ENCODE measurements at places on chromosomes 13 and 19. TPM values are rescaled to one million over a fixed set of nuclear protein-coding genes. Genes with fewer than 3 reads are reported as not detected.
A peak's percentile ranks its signal among the peaks of the same experiment; 100 is the strongest.

GRCh38 chr19:45172611-45173208 lies 5.3 kb downstream of the TRAPPC6A start:
- no peak overlapping the region for H3K4me3 ChIP-seq
- peaks cover 7% of the 10 kb centered on the region for H3K36me3 ChIP-seq
- no peak overlapping the region for H3K27ac ChIP-seq
- DNase-seq = no peak

GRCh38 chr19:2578391-2578890 lies 102.5 kb downstream of the GADD45B start:
- H3K27me3 ChIP-seq = no peaks in the 10 kb centered on the region
- no peak overlapping the region for H3K27ac ChIP-seq
- H3K4me3 ChIP-seq = no peak overlapping the region
- peaks cover 14% of the 10 kb centered on the region for H3K4me1 ChIP-seq
- DNase-seq = no peak
- H3K36me3 ChIP-seq = peaks cover 26% of the 10 kb centered on the region

GRCh38 chr19:55472463-55472862 lies 4.0 kb upstream of the ZNF628 start:
- H3K4me3 ChIP-seq = no peak overlapping the region
- no peaks in the 10 kb centered on the region for H3K27me3 ChIP-seq
- H3K27ac ChIP-seq = no peak overlapping the region
- peaks cover 17% of the 10 kb centered on the region for H3K4me1 ChIP-seq
- H3K36me3 ChIP-seq = peaks cover 2% of the 10 kb centered on the region

- DNase-seq = no peak
- peaks cover 6% of the 10 kb centered on the region for H3K4me1 ChIP-seq
- H3K36me3 ChIP-seq = no peaks in the 10 kb centered on the region
These were observed 20.3 kb downstream of the SPATA13 start for GRCh38 chr13:24180750-24181377.

GRCh38 chr13:113836768-113837559 lies 26.9 kb downstream of the GAS6 start:
- no peak overlapping the region for H3K4me3 ChIP-seq
- H3K27ac ChIP-seq = no peak overlapping the region
- H3K4me1 ChIP-seq = peaks cover 4% of the 10 kb centered on the region
- no peak for DNase-seq
- no peaks in the 10 kb centered on the region for H3K27me3 ChIP-seq

- no peak overlapping the region for H3K4me3 ChIP-seq
- no peaks in the 10 kb centered on the region for H3K4me1 ChIP-seq
- no peaks in the 10 kb centered on the region for H3K27me3 ChIP-seq
- no peaks in the 10 kb centered on the region for H3K36me3 ChIP-seq
These were observed 156.3 kb upstream of the TSHZ3 start for GRCh38 chr19:31505596-31505910.

- no peak overlapping the region for H3K27ac ChIP-seq
- no peaks in the 10 kb centered on the region for H3K27me3 ChIP-seq
- peaks cover 16% of the 10 kb centered on the region for H3K4me1 ChIP-seq
- H3K4me3 ChIP-seq = no peak overlapping the region
- H3K36me3 ChIP-seq = peaks cover 58% of the 10 kb centered on the region
These were observed 529 bp upstream of the ZNF418 start for GRCh38 chr19:57935731-57936130.

DNA sequence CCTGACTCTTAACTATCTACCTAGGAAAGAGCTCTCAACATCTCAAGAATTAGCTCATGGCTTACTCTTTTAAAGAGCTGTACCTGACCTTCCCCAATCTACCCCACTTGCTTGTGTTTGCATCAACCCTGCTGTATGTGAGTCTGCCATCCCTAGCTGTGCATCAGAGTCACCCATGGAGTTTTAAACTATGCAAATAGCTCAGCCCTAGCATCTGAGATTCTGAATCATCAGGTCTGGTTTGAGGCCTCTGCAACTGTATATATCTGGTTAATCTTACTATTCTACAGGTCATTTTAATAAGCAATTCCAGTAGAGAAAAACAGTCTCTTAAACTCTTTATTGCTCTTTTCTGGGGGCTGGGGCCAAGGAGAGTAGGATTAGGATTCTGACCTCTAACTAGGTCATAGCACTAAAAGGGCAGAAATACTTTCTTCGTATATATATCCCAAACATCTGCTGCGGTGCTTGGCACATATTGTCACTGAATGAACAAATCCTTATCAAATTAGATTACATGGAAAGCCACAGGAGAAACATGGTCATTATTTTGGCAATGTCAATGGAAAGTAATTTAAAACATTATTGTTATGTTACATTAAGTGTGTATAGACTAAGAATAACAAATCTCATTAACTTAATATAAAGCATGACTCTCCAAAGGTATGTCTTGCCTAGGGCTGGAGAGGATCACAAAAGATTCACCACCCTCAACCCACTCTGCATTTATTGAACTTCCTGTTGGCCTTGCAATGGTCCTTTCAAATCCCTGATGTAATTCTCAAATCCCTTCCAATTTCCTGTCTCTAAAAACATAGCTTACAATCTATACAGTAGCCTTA lies 232.2 kb downstream of the DACH1 start:
- no peak overlapping the region for H3K4me3 ChIP-seq
- H3K36me3 ChIP-seq = no peaks in the 10 kb centered on the region
- H3K27ac ChIP-seq = no peak overlapping the region
- H3K27me3 ChIP-seq = no peaks in the 10 kb centered on the region
- DNase-seq = no peak

GRCh38 chr19:57850553-57851017 lies 926 bp downstream of the ZNF587 start:
- no peaks in the 10 kb centered on the region for H3K27me3 ChIP-seq
- peak overlapping the region; percentile 95 for H3K4me3 ChIP-seq
- peaks cover 24% of the 10 kb centered on the region for H3K4me1 ChIP-seq
- peaks cover 31% of the 10 kb centered on the region for H3K36me3 ChIP-seq
- H3K27ac ChIP-seq = peak overlapping the region; percentile 93

- H3K36me3 ChIP-seq = no peaks in the 10 kb centered on the region
- peaks cover 54% of the 10 kb centered on the region for H3K27me3 ChIP-seq
- peaks cover 15% of the 10 kb centered on the region for H3K4me1 ChIP-seq
- DNase-seq = no peak
These were observed 8.5 kb downstream of the CCDC8 start for GRCh38 chr19:46404753-46405468.

GRCh38 chr19:4781801-4782200 lies 9.7 kb upstream of the FEM1A start:
- no peak for DNase-seq
- no peak overlapping the region for H3K4me3 ChIP-seq
- no peaks in the 10 kb centered on the region for H3K4me1 ChIP-seq
- peaks cover 7% of the 10 kb centered on the region for H3K27me3 ChIP-seq
- H3K27ac ChIP-seq = no peak overlapping the region
- H3K36me3 ChIP-seq = peaks cover 2% of the 10 kb centered on the region

DNA sequence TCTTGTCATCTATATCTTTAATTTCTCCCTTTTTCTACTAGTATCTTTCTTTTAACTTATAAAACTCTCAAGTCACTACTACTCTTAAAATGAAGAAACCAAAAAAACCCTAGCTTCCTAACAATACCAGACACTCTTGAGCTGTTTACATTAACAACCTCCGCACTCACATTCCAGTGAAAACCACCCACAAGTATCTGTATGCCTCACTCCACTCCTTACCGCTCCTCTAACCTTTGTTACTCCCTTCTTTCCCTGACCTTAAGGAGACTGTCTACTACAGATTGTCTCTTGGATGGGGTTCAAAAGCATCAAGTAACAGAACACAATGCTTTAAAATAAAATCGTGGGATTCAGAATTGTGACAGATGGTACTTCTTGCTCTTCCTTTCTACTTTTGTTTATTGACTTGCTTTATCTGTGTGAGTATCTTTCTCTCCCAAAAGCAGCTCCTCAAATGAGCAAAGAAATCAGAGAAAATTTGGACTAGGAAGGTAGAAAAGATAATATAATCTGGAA lies 110.0 kb upstream of the FBXL3 start:
- H3K27ac ChIP-seq = no peak overlapping the region
- H3K4me1 ChIP-seq = peaks cover 5% of the 10 kb centered on the region
- peaks cover 91% of the 10 kb centered on the region for H3K36me3 ChIP-seq
- H3K4me3 ChIP-seq = no peak overlapping the region
- H3K27me3 ChIP-seq = no peaks in the 10 kb centered on the region

DNA sequence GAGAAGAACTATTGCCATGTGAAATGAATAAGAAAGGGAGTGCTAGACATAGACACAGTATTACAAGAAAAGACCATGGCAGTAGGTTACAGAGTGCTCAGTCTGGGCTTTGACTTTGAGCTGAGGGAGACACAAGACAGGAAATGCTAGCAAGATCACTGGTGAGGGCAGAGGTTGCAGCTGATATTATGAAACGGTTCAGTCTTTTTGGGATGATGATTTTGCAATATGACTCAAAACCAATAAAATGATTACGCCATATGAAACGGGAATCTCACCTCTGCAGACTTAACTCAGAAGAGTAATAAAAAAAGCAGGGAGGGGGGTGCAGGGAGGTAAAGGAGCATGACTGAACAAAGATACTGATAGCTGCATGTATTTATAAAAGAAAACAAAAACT lies 123.1 kb downstream of the RBM26 start:
- peaks cover 4% of the 10 kb centered on the region for H3K27me3 ChIP-seq
- H3K4me1 ChIP-seq = no peaks in the 10 kb centered on the region
- H3K36me3 ChIP-seq = no peaks in the 10 kb centered on the region
- H3K4me3 ChIP-seq = no peak overlapping the region

GRCh38 chr13:37369616-37370015 lies 229.0 kb downstream of the POSTN start:
- no peaks in the 10 kb centered on the region for H3K36me3 ChIP-seq
- no peaks in the 10 kb centered on the region for H3K27me3 ChIP-seq
- H3K4me1 ChIP-seq = no peaks in the 10 kb centered on the region
- no peak for DNase-seq
- no peak overlapping the region for H3K4me3 ChIP-seq

- peak overlapping the region; percentile 64 for H3K27ac ChIP-seq
- peaks cover 26% of the 10 kb centered on the region for H3K4me1 ChIP-seq
- H3K4me3 ChIP-seq = peak overlapping the region; percentile 39
These were observed 124.5 kb downstream of the AKAP11 start for GRCh38 chr13:42396501-42396900.

DNA sequence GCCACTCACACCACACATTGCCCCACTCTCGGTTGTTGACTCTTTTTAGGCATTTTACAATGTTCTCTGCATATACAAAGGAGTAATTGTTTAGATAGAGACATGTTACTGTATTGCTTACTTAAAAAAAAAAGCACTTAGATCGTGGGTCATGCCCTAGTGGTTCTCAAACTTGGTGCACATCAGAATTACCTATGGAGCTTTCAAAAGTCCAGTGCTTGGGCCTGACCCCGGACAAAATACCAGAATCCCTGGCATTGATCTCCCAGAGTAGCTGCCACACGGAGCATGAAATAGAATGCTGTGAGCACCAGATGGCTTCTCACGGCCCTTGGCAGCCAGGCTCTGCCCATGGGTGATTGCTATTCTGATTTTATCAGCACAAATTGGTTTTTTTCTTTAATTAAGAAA lies 20.0 kb downstream of the ACP7 start:
- no peaks in the 10 kb centered on the region for H3K36me3 ChIP-seq
- no peak for DNase-seq
- no peaks in the 10 kb centered on the region for H3K4me1 ChIP-seq
- no peak overlapping the region for H3K4me3 ChIP-seq
- H3K27me3 ChIP-seq = peaks cover 10% of the 10 kb centered on the region

GRCh38 chr19:4368128-4368820 lies 24.9 kb downstream of the MPND start:
- H3K4me1 ChIP-seq = peaks cover 57% of the 10 kb centered on the region
- DNase-seq = peak; percentile 44
- H3K4me3 ChIP-seq = peak overlapping the region; percentile 77
- H3K27me3 ChIP-seq = no peaks in the 10 kb centered on the region
- H3K36me3 ChIP-seq = peaks cover 15% of the 10 kb centered on the region

DNA sequence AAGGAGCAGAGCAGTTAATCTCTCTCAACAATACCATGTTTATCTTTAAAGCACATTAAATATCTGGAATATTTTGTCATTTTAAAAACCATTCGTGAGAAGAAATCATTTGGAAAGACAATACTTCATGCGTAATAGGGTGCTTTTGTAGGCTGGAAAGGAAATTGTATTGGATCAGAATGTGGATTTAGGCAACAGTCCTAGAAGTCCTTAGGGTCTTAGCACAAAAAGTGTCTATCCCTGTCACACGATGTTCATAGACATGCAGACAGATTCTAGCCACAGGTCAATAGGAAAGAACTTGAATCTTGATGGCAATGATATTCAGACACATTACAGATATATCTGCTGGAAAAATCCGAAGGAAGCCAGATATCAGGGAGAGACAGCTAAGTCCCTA lies 156.0 kb downstream of the KCTD12 start:
- no peak for DNase-seq
- H3K4me1 ChIP-seq = no peaks in the 10 kb centered on the region
- H3K4me3 ChIP-seq = no peak overlapping the region
- H3K36me3 ChIP-seq = no peaks in the 10 kb centered on the region

GRCh38 chr13:28463481-28463880 lies 31.4 kb downstream of the FLT1 start:
- DNase-seq = no peak
- no peaks in the 10 kb centered on the region for H3K36me3 ChIP-seq
- no peak overlapping the region for H3K4me3 ChIP-seq
- peaks cover 4% of the 10 kb centered on the region for H3K27me3 ChIP-seq
- H3K27ac ChIP-seq = no peak overlapping the region
- H3K4me1 ChIP-seq = peaks cover 3% of the 10 kb centered on the region

DNA sequence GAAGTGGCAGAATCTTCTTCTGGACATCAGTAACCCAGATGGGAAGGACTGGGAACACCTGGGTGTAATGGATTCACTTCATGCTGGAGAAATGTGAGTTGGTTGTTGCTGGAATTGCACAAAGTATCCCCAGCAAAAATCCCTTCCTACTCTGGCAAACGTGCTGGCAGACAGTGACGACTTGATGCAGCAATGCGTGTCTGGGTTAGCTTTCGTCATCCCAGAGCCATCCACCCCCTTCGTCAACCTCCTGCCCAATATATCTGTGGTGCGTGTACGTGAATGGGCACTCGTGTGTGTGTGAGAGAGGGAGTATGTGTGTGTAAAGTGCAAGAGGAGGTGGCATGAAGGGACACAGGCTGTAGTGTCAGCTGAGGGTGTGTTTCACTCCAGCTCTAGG lies 70.9 kb downstream of the TM9SF2 start:
- peaks cover 2% of the 10 kb centered on the region for H3K36me3 ChIP-seq
- H3K4me3 ChIP-seq = no peak overlapping the region
- no peak overlapping the region for H3K27ac ChIP-seq
- H3K4me1 ChIP-seq = peaks cover 2% of the 10 kb centered on the region

The PLIN4 gene
- not detected for total RNA-seq

The OVOL3 gene
- total RNA-seq = not detected

The ZIC2 gene
- total RNA-seq = not detected

The CLEC4G gene
- 0.55 TPM for total RNA-seq

The NCR1 gene
- not detected for total RNA-seq

The PCSK4 gene
- 1.3 TPM for total RNA-seq

The KLHL1 gene
- total RNA-seq = not detected
